Naive B cell (primary cell): ENCODE measurements at places on chromosomes 2 and 18.

DNA sequence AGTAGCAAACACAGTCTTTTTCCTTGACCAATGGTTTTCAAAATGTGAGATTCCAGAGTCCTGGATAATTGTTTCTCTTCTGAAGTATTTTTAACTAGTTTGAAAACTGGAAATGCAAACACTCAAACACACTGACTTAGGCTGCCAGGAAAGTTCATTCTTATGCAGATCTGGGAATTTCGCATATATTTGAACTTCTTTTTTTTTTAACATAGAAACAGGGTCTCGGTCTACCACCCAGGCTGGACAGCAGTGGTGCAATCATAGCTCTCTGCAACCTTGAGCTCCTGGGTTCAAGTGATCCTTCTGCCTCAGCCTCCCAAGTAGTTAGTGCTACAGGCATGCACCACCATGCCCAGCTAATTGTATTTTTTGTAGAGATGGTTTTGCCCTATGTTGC, 79.6 kb downstream of the DYM start:
- H3K36me3 ChIP-seq = peaks cover 42% of the 10 kb centered on the region
- no peak overlapping the region for H3K27ac ChIP-seq
- DNase-seq = no peak
- H3K27me3 ChIP-seq = no peaks in the 10 kb centered on the region

- H3K4me3 ChIP-seq = no peak overlapping the region
- no peak overlapping the region for H3K27ac ChIP-seq
- H3K36me3 ChIP-seq = peaks cover 13% of the 10 kb centered on the region
- peaks cover 85% of the 10 kb centered on the region for H3K27me3 ChIP-seq
- DNase-seq = peak; percentile 15
Observed at GRCh38 chr2:29920130-29920577, 1.2 kb downstream of the ALK start.

DNA sequence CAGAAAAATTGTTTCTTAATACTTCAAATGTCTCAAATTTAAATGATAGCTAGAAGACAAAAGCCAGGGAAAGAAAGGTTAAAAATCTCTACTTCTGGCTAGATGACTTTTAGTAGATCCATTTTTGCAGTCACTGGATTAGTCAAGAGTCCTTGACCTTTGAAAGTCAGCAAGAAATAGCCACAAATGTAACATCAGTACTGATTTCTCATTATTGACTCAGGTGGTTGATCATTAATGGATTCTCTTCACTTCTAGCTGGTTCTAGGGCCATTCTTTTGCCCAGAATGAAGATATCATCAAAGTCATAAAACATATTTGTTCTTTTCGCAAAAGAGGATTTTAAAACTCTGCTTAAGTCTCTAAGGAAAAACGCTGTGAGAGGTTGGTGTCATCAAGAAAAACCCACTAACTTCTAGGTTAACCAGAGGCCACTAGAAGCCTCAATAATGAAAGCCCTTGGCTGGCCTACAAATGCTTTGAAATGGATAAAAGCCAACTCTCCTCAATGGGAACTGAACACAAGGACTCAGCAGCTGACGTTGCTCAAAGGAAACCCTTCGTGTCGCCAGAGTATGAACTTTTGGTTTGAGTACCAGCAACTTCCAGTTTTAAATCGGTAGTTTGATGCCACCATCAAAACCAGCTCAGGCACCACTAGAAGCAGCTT, 66.3 kb downstream of the IRS1 start:
- no peak overlapping the region for H3K4me3 ChIP-seq
- H3K36me3 ChIP-seq = no peaks in the 10 kb centered on the region
- no peaks in the 10 kb centered on the region for H3K4me1 ChIP-seq
- H3K27ac ChIP-seq = no peak overlapping the region
- DNase-seq = no peak
- no peaks in the 10 kb centered on the region for H3K27me3 ChIP-seq

DNA sequence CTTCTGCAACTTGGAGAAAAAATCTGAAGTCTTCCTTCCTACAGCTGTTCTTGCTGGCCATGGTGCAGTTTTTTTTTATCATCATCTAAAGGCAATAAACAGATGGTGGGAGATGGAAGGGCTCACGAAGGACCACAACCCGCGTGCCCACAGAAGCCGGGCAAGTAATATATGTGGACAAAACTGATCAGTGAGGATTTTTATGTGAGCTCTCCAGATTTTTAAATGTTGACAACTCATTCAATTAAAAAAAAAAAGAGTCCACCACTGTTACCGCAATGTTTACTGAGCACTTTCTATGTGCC, 55.9 kb upstream of the CREB1 start:
- H3K36me3 ChIP-seq = no peaks in the 10 kb centered on the region
- H3K27ac ChIP-seq = no peak overlapping the region
- DNase-seq = no peak
- H3K4me1 ChIP-seq = peaks cover 10% of the 10 kb centered on the region
- no peak overlapping the region for H3K4me3 ChIP-seq

DNA sequence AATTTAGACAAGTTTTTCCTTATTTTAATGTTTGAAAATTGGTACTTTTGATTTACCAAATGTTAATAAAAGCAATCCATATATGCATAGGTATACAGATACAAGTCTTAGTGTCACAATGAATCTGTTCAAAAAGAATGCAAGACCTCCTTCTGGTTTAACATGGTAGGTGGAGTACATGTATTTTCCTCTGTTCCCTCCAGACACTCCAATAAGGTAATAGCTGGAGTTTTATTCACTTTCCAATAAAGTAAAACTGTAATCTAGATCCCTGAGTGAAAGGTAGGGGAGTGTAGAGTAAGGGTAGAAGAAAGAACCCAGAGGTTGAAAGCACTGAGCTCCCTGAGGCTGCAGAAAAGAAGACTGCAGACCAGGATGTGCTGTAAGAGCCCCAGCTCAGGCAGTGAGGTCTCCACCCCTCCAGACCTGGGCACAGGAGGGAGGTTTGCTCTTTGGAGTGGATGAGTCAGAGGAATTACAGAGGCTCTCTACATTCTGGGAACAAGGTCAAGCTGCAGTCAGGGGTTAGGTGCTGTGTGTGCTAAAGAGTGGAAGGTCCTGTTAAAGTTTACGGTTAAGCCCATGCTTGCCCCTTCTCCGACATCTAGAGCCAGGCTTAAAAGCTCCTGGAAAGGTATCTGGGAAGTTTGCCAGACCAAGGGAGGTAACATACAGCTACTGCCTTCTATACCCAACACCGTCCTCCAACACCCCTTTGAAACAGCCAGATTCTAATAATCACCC, 27.6 kb upstream of the STAT1 start:
- no peaks in the 10 kb centered on the region for H3K36me3 ChIP-seq
- H3K4me3 ChIP-seq = no peak overlapping the region
- peaks cover 4% of the 10 kb centered on the region for H3K27me3 ChIP-seq
- no peaks in the 10 kb centered on the region for H3K4me1 ChIP-seq

DNA sequence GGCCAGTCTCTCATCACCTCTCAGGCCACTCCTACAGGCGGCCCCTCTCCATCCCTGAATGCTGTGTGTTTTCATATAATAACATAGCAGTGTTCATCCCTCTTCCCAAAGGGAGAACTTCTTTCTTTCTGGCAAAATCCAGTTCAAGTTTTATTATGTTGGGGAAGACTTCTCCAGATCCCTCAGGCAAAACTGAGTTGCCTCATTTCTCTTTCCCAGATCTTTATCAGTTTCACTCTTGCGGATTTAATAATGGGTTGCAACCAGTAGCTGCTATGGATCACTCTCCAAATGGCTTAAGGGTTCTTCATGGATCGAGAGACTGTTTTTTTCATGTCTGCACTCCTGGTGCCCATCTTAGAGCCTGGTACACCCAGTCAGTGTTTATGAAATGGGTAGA, 129.9 kb downstream of the FHOD3 start:
- H3K27ac ChIP-seq = no peak overlapping the region
- DNase-seq = no peak
- H3K27me3 ChIP-seq = peaks cover 21% of the 10 kb centered on the region
- H3K36me3 ChIP-seq = no peaks in the 10 kb centered on the region

DNA sequence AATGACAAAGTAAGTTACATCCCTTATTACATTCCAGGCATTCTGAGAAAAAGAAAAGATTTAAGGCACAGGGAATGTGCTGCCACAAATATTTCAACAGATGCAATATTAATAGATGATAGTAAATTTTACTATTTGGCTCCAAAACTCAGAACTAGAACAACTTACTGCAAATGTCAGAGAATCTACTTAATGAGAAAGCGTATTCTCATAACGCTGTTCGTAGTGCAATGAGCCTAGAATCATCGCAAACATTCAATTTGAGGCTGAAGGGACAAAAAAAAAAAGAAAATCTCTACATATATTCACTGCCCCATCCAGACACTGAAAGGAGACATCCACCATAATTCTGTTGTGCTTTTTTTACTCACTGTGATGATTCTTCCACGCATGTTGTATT, 272.1 kb upstream of the DOK6 start:
- DNase-seq = no peak
- no peaks in the 10 kb centered on the region for H3K36me3 ChIP-seq
- no peak overlapping the region for H3K4me3 ChIP-seq
- no peaks in the 10 kb centered on the region for H3K27me3 ChIP-seq
- H3K27ac ChIP-seq = no peak overlapping the region

DNA sequence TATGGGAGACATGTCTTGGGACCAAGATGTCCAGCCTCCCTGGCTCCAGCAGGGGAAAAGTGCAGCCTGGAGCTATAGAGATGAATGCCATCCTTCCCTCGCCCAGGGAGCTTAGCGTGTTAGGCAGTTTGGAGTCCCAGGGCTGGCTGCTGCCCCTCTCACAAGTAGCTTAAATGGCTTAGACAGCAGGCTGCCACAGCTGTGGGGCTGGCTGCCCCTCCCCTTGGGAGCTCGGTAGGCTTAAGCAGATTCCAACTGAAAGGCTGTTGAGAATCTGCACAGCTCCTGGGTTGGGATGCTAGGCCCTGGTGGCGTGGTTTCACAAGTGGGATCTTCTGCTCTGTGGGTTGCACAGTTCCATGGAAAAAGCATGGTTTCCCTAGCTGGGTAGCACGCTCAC, 940.5 kb upstream of the DDX18 start:
- DNase-seq = no peak
- H3K4me3 ChIP-seq = no peak overlapping the region
- H3K4me1 ChIP-seq = no peaks in the 10 kb centered on the region

GRCh38 chr2:218418717-218419458, at the start of gene VIL1:
Gene VIL1, plus strand, starts transcription at chr2:218419123. Its CDS starts 4,656 bp downstream, at chr2:218423779.
- peaks cover 10% of the 10 kb centered on the region for H3K27me3 ChIP-seq
- no peak for DNase-seq
- no peak within 1 kb of the TSS for H3K4me3 ChIP-seq

DNA sequence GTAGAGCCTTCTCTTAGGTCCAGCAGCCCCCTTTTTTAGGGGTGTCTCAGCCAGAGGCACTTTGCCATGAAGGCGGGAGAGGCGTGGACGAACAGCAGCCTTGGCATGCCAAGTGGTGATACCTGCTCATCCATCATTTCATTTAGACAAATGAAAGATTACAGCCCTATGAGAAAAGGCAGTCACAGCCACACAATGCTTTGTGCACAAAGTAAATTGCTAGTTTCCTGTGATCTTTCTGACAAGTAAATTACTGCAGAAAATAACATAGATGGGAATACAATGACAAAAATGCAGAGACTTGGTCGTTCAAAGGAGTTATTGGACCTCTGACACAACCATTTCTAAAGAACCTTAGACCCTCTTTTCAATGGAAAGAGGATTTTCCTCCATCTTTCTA, 94.9 kb downstream of the RND3 start:
- DNase-seq = no peak
- H3K4me3 ChIP-seq = no peak overlapping the region
- H3K27ac ChIP-seq = no peak overlapping the region
- H3K36me3 ChIP-seq = no peaks in the 10 kb centered on the region

DNA sequence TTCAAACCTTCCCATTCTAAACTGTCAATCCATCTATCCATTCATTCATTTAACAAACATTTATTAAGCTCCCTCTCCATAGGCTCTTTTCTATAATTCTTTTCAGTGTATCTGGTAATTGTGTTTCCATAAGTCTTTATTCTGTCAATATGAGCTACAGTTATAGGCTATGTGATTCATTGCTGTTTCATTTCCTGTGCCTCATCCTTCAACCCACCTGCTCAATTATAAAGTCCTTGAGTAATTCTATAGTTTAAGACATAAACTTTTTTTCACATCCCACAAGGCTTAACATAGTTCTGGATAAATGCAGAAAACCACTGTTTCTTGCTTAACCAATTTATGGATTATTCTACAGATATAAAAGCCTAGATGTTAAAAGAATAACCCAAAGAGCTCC, 84.2 kb upstream of the PIK3C3 start:
- H3K27ac ChIP-seq = no peak overlapping the region
- no peaks in the 10 kb centered on the region for H3K36me3 ChIP-seq
- H3K27me3 ChIP-seq = no peaks in the 10 kb centered on the region
- H3K4me1 ChIP-seq = no peaks in the 10 kb centered on the region

DNA sequence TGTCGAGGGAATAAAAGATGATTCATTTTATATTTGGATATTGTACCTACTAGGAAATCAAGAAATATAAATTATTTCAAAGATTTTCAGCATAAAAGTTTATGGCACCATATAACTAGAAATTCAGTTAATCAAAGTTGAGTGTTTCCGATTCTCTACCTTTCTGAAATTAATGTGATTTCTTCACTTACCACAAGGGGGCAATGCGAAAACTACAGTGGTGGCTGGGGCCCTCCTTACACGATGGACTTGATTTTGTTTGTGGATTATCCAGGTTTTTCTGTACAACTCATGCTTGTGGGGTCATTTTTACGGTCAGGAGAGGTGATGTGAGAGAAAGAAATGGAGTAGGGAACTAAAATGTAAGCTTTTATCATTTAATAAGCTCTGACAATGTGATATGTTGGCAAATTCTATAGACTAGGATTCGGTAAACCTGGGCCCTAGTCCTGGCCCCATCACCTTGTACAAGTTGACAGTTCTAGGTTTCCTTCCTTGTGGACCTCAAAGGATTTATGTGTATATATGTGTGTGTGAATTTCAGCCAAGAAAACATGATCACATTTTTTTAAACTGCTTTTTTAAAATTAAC, 47.6 kb downstream of the G6PC2 start:
- no peak for DNase-seq
- no peaks in the 10 kb centered on the region for H3K4me1 ChIP-seq
- no peaks in the 10 kb centered on the region for H3K36me3 ChIP-seq
- no peak overlapping the region for H3K27ac ChIP-seq
- H3K27me3 ChIP-seq = no peaks in the 10 kb centered on the region

DNA sequence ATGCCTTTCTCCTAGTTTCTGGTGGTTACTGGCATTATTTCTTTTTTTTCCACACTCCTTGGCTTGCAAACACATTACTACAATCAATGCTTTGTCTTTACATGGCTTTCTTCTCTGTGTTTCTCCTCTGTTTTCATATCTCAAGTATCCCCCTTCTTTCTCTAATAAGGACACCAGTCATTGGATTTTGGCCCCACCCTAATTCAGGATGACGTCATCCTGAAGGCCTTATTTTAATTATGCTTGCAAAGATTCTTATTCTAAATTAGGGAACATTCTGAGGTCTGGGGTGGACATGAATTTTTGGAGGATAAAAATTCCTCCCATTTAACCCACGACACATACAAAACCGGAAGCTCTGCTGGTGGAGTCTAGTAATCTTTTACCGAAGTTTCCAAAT, 1556.6 kb downstream of the DPP10 start:
- no peak for DNase-seq
- no peaks in the 10 kb centered on the region for H3K27me3 ChIP-seq
- H3K27ac ChIP-seq = no peak overlapping the region
- H3K4me3 ChIP-seq = no peak overlapping the region
